Fibroblast of mammary gland (primary cell): ENCODE measurements at places on chromosomes 6 and 20.
A peak's percentile ranks its signal among the peaks of the same experiment; 100 is the strongest.

DNA sequence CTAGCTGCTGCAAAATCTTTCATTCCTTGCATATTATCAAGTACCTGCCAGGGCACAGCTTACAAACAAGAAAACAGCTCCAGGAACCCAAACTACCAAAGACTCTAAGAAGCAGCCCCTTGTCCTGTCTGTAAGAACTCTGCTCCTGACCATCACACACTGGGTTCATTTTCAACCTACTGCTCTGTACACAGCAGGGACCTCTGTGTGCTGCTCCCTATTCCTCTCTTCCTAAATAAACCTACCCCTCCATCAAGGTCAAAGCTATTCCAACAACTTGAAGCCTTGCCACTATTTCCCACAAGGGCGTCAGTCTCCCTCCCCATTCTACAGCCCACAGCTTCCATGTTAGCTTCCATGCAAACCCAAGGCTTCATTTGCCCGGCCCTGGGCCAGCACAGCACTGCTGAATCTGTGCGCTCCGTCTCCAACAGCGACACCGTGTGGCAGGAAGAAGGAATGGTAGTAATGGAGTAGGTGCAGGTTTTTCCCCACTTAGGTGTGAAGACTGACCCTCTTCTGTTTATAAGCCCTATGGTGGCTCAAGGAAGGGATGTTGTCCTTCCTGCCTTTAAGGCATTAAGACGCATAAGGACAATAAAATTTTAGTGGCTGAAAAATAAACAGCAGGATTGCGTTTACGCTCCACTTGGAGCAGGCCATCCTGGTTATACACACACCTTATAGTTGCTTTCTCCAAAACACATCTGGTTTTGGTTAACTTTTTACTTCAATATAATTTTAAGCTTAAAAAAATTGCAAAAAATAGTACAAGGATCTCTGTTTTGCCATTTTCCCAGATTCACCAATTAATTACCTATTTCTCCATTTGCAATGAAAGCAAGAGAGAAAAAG lies 115.2 kb upstream of the NXT1 start:
- DNase-seq, result peak; percentile 74

DNA sequence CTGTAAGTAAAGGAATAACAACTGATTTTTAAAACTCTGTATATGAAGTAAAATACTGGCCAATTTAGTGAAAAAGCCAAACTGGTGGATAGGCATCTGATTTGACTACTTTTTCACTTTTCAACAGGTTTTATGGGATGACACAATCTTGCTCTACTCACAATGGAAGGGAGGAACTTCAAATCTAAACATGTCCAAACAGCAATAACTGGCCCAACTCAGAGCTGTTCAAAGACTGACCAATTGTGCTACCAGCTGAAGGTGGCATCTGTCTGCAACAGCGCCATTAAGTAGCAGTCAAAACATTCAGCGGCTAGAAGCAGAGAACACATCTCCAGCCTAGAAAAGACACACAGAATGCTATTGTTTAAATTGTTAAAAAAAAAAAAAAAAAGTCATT lies 44.6 kb downstream of the SESN1 start:
- no peak for DNase-seq

DNA sequence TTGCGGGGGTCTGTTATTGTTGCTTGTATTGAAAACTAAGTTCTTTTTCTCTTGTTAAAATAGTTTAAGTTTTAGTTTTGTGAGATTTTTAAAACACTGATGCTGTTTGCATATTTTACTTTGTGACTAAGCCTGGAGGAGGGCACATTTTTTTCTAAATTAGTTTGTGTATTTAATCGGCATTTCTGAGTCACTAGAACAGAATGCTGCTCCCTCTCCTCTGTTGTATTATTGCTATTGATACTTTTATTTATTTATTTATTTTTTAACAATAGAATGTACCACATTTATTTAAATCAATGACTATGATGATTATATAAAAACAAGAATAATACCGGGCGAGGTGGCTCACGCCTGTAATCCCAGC lies 5.1 kb upstream of the FAM50B start:
- peak; percentile 69 for DNase-seq

- no peak for DNase-seq
These were observed 170.6 kb upstream of the EYA4 start for GRCh38 chr6:133070410-133071043.

DNA sequence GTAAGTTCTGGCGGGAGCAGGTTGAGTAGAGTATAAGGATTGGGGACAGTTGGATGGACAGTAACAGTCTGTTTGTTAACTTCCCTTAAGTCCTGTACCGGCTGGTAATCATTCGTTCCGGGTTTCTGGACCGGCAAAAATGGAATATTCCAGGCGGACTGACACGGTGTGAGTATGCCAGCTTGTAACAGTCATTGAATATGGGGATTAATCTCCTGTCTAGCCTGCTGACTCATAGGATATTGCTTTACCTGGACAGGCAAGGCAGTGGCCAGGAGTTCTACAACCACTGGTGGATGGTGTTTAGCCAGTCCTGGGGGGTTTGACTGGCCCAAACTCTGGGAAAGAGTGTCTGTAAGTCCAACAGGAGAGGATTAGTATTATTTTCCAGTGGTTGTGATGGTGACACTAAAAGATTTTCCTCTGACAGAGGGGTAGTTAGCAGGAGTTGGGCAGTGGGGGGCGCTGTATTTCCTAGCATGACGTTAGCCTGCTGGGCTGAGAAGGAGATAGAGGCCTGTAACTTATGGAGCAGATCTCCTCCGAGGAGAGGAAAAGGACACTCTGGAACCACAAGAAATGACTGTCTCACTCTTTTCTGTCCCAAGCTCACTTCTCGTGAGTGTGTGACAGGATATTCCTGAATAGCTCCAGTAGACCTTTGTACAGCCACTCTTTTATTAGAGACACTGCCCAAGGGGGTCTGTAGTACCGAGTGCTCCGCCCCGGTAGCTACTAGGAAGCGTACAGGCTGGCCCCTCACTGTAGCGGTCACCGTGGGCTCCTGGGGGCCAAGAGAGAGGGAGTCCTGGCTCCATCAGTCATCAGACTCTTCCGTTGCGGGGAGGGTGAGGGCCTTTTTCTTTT lies 152.2 kb downstream of the TRIM27 start:
- no peak for DNase-seq

DNA sequence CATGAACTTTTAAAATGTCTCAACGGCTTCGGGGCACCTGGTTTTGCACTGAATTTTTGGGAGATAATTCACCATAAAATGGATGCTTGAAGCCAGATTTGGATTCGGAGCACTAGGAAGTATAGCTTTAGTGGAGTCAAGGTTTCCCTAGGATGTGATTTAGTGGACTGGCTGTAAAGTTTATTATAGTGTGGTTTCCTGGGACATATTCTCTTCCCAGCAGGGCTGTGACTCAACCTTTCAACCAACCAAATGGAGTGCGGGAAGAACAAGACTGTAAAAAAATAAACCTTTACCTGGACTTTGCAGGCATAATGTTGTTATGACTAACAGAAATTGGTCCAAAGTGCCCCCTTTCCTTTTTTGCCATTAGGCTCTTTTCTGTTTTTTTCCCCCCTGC lies 327.4 kb upstream of the MAN1A1 start:
- peak; percentile 23 for DNase-seq

- no peak for DNase-seq
These were observed 45.8 kb downstream of the PLCB4 start for GRCh38 chr20:9114709-9115108.

GRCh38 chr6:146543211-146543939 lies at the start of gene RAB32:
RAB32 (plus strand) TSS chr6:146543833; CDS start chr6:146543872, 39 bp downstream.
- DNase-seq, result peak; percentile 91

- DNase-seq, result no peak
These were observed 97.5 kb upstream of the MYLIP start for GRCh38 chr6:16031278-16031981.

DNA sequence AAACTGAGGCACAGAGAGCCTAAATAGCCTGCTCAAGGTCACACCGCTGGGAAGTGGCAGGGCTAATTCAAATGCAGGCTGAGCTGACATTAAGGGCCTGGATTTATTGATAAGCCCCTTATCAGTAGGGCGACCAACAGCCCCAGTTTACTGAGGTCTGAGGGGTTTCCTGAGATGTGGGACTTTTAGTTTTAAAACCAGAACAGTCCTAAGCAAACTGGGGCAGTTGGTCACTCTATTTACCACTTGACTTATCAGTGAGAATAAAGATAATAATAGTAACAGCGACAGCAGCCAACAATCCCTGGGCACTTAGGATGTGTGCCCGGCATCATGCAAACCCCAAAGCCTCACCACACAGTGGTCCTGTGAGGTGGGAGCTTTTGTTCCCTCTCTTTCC lies 27.6 kb downstream of the PREX1 start:
- DNase-seq, result no peak

DNA sequence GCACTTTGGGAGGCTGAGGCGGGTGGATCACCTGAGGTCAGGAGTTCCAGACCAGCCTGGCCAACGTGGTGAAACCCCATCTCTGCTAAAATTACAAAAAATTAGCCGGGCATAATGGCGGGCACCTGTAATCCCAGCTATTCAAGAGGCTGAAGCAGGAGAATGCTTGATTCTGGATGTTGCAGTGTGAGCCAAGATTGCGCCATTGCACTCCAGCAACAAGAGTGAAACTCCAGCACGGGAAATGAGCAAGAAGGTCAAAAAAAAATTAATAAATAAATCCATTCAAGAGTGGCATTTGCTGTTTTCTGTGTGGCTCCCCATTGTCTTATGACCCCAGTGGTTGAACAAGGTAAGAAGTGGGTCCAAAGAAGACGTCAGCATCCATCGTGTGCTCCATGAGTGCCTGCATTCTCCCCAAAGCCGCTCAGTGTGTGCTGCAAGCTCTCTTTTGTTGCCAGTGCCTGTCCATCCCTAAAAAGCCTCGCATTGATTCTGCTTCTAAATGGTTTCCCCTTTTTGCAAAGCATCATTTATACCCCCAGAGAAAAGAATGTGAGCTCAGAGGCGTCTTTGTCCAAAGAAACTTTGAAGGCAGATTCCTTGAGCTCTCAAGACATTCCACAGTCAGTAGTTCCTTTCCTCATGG lies 38.8 kb upstream of the MAP3K4 start:
- DNase-seq, result peak; percentile 28

GRCh38 chr6:111764238-111765175 lies 108.7 kb downstream of the FYN start:
- DNase-seq, result no peak

- peak; percentile 29 for DNase-seq
These were observed 2.2 kb downstream of the CLDN20 start for GRCh38 chr6:155265843-155266535.

DNA sequence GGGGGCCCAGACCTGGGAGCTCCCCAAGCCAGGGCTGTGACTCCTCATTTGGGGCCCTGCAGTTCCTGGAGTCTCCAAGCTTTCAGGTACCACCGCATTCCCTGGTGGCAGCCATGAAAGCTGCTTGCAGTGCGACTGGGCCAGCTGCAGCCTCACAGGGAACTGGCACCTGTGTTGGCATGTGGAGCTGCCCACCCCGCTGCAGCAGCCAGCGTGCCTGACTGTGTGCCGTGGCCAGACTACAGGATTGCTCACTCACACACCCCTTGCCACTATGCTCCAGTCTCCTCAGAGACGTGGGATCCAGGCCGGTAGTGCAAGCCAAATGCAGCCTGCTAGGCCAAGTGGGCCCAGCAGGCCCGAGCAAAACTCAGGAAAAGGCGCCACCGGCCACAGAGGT lies 450.7 kb downstream of the COL12A1 start:
- no peak for DNase-seq

DNA sequence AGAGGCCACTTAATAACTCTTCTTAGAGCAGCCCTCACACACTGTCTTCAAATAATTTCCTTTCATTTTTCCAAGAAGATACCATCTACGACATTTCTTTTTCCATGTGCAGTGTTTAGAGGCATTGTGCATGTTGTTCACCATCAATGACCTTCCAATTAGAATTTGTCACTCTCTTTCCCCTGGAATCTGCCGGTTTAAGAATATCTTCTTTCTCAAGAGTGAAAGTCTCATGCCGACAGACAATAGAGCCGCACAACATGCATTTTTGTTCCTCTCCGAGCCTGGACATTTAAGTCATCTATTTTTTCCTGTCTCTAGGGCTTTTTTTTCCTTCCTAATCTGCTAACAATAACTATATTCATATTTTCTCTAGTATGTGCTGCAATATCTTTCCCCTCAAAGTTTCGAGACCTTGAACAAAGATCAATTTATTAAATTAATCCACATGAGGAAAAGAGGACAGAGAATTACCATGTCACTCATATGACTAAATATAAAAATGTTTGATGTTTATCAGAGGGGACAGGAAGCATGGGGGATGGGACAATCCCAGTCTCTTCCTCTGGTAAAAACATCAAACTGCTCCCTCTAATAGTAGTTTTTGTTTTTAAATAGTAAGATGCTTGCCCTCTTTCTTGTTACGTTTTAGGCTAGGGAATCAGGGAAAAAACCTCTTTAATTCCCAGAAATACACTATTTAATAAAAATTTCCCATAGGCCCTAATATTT lies 893.4 kb downstream of the C6orf118 start:
- DNase-seq, result no peak

- peak; percentile 77 for DNase-seq
These were observed 18.3 kb downstream of the MRPS18A start for GRCh38 chr6:43669050-43669921.

DNA sequence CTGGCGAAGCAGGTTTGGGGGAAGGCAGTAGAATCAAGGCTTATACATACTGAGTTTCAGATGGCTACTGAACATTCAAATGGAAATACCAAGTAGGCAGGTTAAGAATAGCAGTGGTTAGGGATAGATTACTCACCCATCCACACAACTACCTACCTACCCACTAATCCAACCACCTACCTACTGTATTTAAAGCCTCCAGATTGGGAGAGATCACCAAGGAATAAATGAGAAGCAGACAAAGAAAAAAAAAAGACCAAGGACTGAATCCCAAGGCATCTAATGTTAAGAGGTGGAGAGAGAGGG lies 68.3 kb upstream of the SMIM29 start:
- DNase-seq, result no peak

GRCh38 chr20:5569021-5569420 lies 181.2 kb upstream of the SHLD1 start:
- DNase-seq, result peak; percentile 60

DNA sequence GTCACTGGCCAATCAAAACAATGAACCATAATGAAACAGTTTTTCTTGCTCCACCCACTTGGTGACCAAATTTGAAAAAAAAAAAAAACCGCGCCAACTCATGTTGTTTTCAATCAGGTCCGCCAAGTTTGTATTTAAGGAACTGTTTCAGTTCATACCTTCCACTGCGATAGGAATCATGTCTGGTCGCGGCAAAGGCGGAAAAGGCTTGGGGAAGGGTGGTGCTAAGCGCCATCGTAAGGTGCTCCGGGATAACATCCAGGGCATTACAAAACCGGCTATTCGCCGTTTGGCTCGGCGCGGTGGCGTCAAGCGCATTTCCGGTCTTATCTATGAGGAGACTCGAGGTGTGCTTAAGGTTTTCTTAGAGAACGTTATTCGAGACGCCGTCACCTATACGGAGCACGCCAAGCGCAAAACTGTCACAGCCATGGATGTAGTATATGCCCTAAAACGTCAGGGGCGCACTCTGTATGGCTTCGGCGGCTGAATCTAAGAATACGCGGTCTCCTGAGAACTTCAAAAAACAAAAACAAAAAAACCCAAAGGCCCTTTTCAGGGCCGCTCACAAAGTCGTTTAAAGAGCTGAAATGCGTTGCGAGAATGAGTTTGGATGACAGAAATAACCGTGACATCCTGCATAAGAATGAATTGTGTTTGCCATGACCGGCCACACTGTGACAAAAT lies 16.7 kb downstream of the HFE start:
- peak; percentile 95 for DNase-seq

- DNase-seq, result no peak
These were observed 60.0 kb downstream of the CEP162 start for GRCh38 chr6:84167457-84167856.

GRCh38 chr20:732727-733126 lies 35.6 kb downstream of the SLC52A3 start:
- no peak for DNase-seq
